Aorta (tissue), 5 donors: ENCODE measurements at places on chromosomes 7 and 10. TPM values are rescaled to one million over a fixed set of nuclear protein-coding genes. Genes with fewer than 3 reads are reported as not detected.

- peak; percentile 98 for DNase-seq
These were observed 702 bp upstream of the KAZALD1 start for GRCh38 chr10:101060951-101061623.

- peak; percentile 69 for DNase-seq
These were observed 54.8 kb downstream of the DAGLB start for GRCh38 chr7:6392712-6393666.

DNA sequence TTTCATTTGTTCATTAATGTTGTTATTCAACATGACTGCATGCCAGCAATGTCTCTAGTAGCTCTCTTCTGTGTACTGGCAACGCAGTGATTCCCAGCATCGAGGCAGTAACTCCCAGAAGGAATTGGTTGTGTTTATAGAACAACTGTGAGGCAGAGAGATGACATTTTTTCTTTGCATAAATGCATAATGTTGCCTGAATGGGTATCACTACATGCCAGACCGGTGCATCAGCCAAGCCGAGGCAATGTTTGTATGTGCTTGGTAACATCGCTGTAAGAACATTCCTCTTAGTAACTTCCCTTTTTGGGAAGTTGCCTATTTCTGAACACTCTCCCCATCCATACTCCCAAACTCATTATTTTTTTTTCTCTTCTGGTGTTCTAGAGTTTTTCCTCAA lies 182.9 kb downstream of the HTR7 start:
- DNase-seq: peak; percentile 81

DNA sequence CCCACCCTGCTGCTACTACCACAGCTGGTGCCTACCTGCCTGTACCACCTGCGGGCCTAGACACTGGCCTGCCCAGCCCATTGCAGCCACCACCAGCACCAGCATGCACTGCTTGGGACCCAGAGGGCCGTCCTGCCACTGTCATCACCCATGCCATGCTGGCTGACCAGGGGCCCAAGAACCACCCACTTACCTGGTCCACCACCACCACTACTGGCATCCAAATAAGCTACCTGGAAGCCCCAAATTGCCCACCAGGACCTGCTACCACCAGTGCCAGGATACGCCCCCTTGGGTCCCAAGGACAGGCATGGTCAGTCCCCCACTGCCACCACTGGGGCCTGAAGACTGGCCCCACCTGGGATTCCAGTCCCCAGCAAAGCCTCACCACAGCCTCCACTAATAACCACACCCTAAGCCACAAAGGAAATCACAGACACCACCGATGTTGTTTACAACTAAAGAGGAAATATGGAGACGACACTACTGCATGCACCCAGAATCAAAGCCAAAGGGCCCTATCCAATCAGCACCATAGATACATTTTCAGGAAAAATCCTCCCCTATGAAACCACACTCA lies 70.5 kb upstream of the DIP2C start:
- DNase-seq: no peak

DNA sequence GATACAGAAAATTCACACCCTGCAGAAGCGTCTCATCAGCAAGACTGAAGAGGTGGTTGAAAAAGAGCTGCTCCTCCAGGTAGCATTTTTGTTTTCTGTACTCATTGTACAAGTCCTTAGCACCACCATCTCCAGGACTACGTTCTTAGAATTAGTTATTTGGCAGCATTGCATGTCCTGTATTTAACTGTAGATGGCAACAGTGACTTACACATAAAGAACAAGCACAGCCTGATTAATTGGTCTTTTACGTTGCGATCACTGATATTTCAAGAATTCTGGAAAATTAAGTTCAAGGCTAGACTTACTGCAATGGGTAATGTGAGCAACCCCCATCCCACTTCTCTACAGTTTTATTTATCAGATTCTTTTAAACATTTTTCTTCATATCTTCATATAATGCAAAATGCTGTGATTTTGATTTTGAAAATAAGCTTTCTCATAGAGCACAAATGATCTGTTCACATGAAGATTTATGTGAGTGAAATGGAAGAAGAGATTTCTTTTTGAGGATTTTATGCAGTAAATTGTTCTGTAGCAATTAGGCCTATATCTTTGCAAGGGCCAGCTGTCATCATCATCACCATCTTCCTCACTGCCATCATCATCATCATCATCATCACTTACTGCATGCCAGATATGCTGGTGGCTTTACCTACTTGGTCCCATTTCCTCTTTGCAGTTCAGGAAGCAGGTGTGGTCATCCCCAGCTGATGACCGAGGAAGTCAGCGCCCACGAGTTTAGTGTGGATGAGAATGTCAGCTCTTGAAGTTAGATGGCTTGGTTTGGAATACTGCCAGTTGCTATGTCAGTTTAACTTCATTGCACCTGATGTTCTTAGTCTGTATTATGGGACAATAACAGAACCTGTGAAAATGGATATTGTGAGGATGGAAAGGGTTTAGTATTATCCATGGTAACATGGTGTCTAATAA lies 53.4 kb downstream of the CFAP58 start:
- DNase-seq: no peak

DNA sequence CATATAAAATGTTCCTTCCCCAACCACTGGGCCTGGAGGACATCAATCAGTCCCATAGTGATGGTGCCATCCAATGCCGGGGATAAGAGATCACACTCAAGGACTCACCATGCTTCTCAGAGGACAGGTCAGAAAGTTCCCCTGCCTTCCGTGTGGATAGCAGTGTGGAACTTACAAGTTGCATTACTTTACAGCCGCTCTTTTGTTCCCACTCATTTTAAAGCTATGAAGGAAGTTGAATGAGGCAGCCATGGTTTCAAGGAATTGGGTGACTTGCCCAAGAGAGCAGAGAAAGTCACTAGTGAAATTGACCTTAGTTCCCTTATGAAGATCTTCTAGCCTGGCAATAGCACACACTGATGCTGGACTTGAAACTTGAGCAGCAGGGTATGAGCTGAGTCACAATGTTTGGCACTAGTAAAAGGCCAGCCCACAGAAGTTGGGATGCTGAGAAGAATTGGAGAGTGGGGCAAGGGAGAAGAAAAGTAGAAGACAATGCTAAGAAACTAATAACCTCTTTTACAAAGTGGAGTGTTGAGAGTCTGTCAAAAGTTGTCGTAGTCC lies 78.7 kb downstream of the CXCL12 start:
- no peak for DNase-seq

GRCh38 chr10:118969014-118969413 lies 60.5 kb upstream of the NANOS1 start:
- DNase-seq: no peak

- no peak for DNase-seq
These were observed 199.3 kb upstream of the FZD1 start for GRCh38 chr7:91064938-91065337.

DNA sequence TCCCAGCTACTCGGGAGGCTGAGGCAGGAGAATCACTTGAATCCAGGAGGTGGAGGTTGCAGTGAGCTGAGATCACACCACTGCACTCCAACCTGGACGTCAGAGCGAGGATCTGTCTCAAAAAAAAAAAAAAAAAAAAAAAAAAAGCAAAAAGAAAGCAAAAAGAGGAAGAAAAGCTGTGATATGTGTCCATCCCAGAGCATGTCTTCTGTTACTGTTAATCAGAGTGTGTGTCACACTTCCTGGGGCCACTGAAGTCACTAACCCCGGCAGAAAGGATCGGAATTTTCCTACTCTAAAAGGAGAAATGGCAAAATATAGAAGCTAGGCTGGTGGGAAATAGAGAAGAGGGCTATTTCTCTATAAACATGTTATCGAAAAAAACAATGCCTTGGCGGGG lies 11.9 kb downstream of the PIK3AP1 start:
- DNase-seq: no peak

DNA sequence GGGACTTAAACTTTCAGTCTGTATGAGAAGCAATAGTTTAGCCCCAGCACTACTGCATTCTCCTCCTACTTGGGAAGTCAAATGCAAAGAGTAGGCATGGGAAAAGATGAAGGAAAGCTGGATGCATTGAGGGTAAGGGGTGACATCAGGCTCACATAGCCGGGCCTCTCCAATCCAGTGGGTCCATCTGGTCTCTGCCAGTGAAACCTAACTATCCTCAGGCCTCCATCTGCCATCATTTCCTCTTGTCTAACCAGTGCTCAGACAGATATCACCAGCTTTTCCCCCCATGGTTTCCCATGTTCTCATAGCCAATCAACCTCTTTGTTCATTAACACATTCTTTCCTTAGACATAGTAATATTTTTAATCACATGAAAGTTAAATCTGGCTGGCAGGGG lies 118.3 kb downstream of the DGKI start:
- DNase-seq: no peak

- DNase-seq: no peak
These were observed 247.1 kb upstream of the GALNT17 start for GRCh38 chr7:70884809-70885208.

GRCh38 chr7:99752356-99752755 lies 17.4 kb upstream of the CYP3A7 start:
- DNase-seq: no peak

- DNase-seq: no peak
These were observed 186.6 kb upstream of the HDAC9 start for GRCh38 chr7:18308938-18309337.

- DNase-seq: peak; percentile 88
These were observed 10.4 kb downstream of the ATG9B start for GRCh38 chr7:151013733-151014497.

GRCh38 chr10:74755273-74755672 lies 71.1 kb upstream of the KAT6B start:
- DNase-seq: no peak

DNA sequence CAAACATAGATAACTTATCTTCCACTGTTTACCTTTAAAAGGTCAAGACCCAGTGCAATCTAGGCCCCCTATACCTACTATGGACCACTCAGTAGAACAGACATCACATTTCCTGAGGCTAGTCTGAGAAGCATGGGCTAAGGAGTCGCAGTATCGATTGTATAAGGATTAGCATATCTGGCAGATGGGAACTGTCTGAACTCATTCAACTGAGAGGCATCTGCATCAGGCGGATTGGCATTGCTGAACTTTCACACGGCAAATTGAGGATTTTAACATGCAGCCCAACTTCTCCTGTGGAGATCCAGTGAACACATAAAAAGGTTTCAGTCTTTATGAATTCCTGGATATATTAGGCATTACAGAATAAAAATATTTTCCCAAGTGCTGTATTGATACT lies 89.1 kb upstream of the LRGUK start:
- no peak for DNase-seq

DNA sequence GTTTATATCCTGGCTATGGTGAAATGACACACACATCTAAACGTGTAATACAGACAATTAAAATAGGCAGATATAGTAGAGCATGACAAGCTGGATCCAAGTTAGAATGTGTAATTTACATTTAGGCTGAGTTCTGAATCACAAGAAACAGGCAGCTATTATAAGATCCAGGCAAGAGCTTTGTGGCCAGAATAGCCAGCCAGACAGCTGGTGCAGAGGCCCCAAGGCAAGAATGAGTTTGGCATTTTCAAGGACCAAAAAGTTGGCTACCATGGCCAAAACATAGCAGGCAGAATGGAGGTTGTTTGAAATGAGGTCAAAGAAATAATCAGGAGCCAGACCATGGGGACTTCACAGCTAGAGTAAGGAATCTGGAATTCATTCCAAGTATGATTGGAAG lies 281.7 kb downstream of the MTERF1 start:
- DNase-seq: no peak

- DNase-seq: no peak
These were observed 531.7 kb downstream of the ETV1 start for GRCh38 chr7:13457790-13458189.

- DNase-seq: no peak
These were observed 55.3 kb downstream of the NCAPG2 start for GRCh38 chr7:158649279-158649678.

DNA sequence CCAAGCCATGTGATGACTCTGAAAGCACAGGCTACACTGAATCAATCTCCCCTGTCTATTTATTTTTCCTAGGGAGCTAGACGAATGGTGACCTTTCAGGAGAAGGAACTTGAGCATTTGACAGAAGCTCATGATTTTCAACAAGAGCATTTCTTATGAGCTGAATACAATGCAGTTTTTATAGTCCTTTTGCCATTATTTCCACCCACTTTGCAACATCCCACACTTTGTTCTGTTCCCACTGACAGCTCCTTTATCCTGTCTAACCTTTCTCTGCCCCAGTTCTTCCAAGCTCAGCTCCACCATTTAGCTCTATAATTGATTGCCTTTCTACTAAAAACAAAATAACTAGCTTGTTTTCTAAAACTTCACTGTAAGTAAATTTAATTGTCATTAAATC lies 91.9 kb upstream of the PRSS1 start:
- DNase-seq: no peak

- DNase-seq: no peak
These were observed 27.3 kb downstream of the PON1 start for GRCh38 chr7:95297041-95297440.

- no peak for DNase-seq
These were observed 290.5 kb downstream of the USP6NL start for GRCh38 chr10:11320809-11321520.

DNA sequence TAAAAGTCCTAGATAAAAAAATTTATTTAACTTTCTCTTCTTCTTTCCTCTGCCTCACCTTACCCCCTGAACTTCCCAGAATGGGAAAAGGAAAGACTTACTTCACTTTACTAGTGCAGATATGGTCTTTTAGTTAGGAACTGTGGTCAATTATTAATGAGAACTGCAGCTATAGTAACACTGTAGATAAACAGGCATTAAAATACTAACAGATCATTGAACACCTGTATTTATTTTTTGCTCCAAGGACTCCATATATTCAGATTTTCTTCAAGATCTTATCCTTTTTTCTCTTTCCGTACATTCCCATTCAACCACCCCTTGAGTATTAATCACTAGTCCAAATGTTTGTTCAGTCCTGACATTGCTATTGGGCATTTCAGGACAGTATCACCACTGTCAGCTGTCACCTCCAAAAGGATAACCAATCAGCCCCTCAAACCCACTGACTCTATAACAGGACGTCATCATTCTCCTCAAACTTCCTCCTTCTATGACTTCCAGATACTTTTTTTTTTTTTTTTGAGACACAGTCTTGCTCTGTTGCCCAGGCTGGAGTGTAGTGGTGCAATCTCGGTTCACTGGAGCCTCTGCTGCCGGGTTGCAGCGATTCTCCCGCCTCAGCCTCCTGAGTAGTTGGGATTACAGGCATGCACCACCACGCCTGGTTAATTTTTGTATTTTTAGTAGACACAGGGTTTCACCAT lies 4.2 kb downstream of the CPVL start:
- DNase-seq: no peak

DNA sequence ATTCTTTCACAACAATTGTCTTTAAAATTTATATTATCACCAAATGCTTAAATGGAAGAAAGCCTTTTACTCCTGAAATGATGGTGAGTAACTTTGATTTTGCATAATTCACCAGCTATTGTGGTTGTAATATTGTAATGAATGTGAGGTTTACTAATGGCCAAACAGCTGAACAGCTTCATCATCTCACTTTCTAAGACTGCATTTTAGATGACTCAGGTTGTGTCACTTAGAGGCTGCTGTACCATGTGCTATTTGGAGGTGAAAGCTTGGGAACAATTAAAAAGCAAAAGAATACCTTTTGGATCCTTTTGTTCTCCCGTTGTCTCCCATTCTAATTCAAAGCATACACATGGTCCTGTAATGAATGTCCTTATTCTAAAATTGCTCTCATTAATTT lies 604.0 kb upstream of the PFKP start:
- no peak for DNase-seq

- DNase-seq: no peak
These were observed 39.5 kb upstream of the PPP1R17 start for GRCh38 chr7:31647511-31647910.

GRCh38 chr10:4566011-4566410 lies 260.0 kb upstream of the AKR1E2 start:
- DNase-seq: no peak

PON1 gene
- not detected for total RNA-seq

TEX47 gene
- not detected for total RNA-seq

SLC18A3 gene
- total RNA-seq: not detected

TMEM176B gene
- total RNA-seq: 34.3 TPM

COL1A2 gene
- 1,770 TPM for total RNA-seq

VIPR2 gene
- total RNA-seq: 12.6 TPM

CALHM2 gene
- total RNA-seq: 52.8 TPM
